Frontal cortex (tissue), 4 donors: ENCODE measurements at places on chromosomes 1 and 21.

GRCh38 chr1:117167402-117167801, 43.3 kb downstream of the VTCN1 start:
- no peak for DNase-seq

- no peak for DNase-seq
Observed at GRCh38 chr1:180497826-180498225, 4.6 kb downstream of the ACBD6 start.

DNA sequence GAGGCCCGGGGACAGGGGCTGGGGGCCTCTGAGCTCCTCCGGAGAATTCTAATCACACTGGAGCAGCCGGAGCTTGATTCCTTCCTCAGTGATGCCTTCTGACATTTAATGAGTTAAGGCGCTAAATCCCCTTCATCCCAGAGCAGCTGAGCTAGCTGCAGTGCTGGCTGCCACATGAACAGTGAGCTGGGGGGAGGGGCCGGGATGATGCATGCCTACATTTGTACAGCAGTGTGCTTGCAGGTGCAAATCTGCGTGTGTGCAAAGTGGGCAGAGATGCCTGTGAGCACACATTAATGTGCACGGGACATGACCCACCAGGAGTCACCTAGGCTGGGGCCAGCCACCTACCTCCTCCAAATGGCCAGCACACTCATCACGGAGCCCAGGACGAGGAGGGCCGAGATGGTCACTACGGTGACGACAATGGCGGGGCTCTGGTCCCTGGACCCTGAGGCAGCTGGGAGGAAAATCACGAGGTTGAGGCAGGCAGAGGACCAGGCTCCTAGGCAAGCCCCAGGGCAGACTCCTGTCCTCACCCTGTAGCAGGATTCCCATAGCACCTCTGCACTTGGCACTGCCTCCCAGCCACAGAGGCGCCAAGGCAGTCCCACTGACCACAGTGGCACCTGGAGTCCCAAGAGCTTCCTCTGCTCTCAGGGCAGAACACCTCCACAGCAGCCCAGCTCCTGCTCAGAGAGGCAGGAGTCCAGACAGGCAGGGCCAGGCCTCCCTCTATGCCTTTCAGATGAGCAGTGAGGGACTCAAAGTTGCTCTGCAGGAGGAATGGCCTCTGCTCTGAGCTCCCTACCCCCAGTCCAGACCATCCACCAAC, 34.7 kb downstream of the CDCA8 start:
- DNase-seq: no peak

DNA sequence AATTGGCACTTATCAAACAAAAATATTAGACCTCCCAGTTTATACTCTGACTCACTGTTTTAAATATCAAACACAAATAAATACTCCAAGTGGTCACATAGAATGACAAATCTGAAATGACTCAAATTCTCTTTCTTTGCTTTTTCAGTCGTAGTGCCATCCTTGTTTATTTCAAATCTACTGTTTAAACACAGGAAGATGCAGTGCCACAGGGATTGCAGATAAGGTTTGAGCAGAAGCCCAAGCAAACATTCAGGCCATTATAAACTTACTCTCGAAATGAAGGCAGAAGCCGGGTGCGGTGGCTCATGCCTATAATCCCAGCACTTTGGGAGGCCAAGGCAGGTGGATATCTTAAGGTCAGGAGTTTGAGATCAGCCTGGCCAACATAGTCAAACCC, 255.4 kb upstream of the PLXNA2 start:
- no peak for DNase-seq

GRCh38 chr21:44496564-44497550, 41.5 kb downstream of the LRRC3 start:
- no peak for DNase-seq

- DNase-seq: no peak
Observed at GRCh38 chr1:35810096-35810881, 2.5 kb downstream of the AGO4 start.

GRCh38 chr21:24375201-24375600, 1232.1 kb downstream of the MRPL39 start:
- no peak for DNase-seq

DNA sequence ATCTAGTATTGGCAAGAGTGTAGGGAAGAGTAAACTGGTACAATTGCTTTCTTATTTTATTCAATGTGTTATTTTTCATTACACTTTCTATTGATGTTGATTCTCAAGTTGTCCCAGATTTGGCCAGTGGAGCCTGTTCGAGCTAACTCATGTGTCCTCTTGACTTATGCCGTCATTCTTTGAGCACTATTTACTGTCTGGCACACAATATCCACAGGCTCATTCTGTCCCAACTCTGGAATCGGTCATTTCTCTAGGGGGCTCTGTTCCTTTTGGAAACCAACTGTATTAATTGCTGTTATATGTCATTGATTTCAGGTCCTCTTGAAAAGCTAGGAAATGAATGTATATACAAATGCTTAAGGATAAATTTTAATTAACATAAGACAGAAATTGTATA, 22.4 kb upstream of the SFPQ start:
- no peak for DNase-seq

DNA sequence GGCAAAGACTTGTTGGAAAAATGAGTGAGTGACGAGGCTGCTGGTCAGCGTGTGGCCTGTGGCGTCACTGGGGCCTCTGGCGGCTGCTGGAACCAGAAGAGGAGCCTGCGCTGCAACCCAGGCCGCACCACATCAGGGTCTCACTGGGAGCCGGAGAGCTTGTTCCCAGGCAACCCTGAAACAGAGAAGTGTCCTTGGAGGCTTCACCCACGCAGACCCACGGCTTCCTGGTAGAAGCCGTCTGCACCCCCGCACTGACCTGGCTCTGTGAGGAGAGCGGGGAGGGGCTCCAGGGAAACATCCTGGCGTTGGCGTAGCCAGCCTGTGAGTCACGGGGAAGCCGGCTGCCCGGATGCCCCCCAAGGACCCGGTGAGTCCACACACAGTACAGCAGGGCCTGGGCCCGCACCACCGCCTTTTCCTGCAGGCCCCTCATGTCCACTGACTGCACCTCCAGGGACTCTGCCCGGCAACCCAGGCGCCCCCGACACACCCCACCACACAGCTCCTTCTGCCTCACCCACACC, 57.4 kb downstream of the COL6A1 start:
- peak; percentile 40 for DNase-seq

DNA sequence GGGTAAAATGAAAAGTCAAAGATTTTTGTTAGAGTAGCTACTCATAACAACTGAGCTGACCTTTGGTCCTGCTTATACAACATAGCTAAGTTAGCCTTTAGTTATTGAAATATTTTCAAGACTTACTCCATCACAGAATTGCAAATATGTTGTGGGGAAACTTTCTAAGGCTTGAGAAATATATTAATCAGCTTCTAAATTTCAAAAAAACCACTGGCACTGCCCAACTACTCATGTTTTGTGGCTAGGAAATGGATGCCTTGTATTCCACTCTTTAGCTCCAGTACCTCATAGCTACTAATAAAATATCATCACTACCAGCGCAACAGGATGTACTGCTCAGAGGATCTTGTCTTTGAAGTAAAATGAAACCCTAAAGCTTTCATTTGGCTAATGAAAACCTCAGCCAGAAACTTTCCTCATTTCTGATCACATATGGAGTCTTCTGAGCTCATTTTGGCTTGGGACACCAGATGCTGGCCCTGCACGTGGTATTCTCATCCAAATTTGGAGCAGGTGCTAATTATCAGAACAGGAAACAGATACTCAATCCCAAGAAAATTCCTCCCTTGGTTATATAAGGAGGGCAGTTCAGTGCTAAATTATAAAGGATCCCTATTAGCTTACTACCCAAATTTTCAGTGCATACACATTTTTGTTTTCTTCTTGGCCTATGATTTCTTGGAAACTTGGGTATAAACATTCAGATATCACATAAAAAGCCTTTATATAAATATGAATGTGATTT, 690.7 kb downstream of the ADGRL2 start:
- DNase-seq: no peak

GRCh38 chr1:240468656-240469055, 143.3 kb downstream of the GREM2 start:
- DNase-seq: no peak

- no peak for DNase-seq
Observed at GRCh38 chr1:214372092-214372491, 91.1 kb downstream of the SMYD2 start.

DNA sequence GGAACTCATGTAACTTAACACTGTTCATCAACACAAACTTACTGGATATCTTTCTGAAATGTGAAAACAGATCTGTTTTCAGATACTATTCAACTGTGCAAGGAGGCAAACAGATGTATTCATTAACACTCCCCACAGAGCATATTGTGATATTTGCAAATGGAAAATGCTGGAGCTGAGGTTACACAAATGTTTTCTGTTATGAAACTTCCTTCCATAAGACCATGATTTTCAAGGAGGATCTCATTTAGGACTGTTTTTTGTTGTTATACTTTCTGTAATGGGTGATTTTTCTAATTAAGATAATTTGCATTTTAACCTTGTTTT, 56.1 kb downstream of the GABPA start:
- no peak for DNase-seq

DNA sequence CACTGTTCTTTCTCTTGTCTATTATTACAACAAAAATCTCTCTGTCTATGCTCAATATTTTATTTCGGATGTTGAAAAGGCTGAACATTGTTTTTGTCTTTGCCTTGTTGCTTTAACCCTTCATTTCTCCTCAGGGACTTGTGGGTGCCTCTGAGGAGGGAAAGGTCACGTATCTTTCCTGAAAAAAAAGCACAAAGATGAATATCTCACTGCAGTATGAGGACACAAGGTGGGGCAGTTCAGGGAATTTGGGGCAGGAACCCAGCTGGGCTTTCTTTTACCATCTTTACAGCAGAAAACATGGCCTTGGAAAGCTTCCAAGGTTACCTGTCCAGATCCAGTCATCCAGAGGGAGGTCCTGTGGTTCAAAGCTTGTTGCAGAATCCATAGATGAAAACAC, 99.1 kb upstream of the LPGAT1 start:
- DNase-seq: no peak

DNA sequence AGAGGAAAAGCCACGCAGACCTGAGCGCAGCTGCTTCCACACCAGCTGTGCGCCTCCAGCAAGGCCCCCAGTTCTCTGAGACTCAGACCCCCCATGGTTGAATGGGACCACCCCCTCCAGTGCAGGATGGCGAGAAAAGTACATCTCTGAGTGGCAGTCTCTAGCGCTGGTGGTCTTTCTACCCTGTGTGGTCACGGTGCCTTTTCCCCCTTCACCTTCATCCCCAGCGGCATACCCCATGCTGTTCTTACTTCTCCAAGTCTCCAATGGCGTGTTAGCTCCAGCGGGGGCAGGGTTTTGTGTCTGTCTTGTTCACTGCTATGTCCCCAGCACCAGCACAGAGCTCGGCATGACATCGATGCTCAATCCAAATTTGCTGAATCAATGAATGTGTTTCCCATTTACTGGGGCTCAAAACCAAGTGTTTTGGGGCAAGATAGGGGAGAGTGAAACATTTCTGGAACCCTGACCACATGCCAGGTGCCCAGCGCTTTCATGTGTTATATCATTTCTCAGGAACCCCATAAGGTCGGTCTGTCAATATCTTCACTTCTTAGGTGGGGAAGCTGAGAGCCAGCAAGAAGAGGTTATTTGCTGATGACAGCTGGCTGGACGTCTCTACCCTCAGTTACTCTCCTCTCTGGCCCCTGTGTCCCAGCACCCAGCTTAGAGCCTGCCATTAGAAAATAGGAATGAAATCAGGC, 959 bp upstream of the SDC3 start:
- no peak for DNase-seq

GRCh38 chr1:17755120-17755519, at the start of gene ACTL8:
TSS of gene ACTL8 (plus strand) at chr1:17755333. CDS start at chr1:17823009, 67,676 bp downstream.
- DNase-seq: no peak

DNA sequence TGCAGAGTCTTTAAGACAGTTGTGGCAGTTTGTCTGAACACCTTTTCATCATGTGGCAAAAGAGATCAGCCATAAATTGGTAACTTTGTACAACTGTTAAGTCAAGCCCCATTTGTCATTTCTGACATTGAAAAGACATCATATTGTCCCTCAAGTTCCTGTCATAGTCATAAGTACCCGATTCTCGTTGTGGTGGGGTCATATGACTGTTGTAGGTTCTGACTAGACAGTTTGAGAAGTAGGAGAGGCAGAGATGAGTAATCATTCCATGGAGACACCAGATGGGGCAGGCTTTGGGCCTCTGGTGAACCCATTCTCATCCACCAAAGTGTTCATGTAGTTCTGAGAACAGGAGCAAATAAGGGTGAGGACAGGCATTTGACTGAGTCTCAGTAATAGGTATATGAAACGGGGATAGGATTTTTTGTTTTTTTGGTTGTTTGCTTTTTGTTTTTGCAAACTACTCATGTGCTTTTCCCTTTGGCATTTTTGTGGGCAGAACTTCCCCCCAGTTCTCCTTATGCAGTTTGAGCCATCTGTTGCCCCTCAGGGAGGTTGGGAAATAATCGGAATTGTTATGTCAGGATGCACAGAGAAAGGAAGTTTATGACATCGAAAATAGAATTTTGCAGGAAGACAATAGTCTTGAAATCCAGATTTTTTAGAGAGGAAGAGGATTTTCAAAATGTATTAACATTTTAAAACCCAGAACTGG, 86.9 kb upstream of the KCNE2 start:
- DNase-seq: no peak

- DNase-seq: no peak
Observed at GRCh38 chr1:116990612-116991151, 10.9 kb upstream of the CD101 start.

GRCh38 chr1:162159515-162159914, 90.0 kb downstream of the NOS1AP start:
- DNase-seq: no peak

DNA sequence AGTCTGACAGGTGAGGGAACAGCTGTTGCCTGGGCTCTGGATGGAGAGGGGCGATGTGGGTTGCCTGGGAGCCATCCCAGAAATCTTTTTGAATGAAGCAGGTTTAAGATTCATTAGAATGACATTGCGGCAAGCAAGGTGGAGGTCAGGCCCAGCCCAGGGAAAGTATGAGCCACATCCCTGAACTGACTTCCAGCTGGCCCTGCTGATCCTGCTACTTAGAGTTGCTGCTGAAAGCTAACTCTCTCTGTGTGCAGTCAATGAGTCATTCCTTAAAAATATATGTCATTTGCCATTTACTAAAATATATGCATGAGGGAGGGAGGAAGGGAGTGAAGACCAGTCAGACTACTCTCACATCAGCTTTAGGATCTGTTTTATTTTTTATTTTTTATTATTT, 54.3 kb upstream of the RAB3GAP2 start:
- DNase-seq: no peak

- DNase-seq: no peak
Observed at GRCh38 chr1:27428316-27429028, 36.0 kb downstream of the GPR3 start.
